ENCODE measurements at places on chromosomes 1 and 21.

GRCh38 chr1:14390816-14391215, 207.7 kb upstream of the KAZN start:
- DNase-seq = no peak

DNA sequence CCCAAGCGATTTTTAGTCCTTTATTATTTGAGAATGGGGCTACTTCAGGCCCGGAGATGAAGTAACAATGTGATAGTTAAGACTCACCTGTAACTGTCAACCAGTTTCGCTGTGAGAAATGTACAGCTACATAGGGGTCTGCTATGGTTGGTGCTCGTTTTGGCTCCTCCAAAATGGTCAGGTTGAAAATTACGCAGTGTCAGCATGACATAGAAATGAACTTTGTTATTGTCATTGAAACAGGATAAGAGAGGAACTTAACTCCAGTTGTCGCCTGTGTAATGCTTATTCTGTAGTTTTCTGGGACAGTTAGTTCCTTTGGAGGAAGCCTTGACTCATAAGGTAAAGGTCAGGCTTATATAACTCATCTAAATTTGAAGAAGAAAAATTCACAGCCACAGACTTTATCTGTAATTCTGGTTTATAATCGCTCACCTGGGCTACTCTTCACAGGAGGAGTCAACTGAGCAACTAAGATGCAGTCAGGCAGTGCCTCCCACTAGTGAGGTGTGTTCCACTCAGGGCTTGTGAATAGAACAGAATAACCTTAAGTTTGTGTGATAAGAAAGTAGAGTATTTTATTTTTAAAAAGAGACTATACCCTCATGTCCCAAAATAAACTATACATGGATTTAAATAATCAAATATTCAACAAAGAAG, 130.9 kb downstream of the CD247 start:
- no peak for DNase-seq

DNA sequence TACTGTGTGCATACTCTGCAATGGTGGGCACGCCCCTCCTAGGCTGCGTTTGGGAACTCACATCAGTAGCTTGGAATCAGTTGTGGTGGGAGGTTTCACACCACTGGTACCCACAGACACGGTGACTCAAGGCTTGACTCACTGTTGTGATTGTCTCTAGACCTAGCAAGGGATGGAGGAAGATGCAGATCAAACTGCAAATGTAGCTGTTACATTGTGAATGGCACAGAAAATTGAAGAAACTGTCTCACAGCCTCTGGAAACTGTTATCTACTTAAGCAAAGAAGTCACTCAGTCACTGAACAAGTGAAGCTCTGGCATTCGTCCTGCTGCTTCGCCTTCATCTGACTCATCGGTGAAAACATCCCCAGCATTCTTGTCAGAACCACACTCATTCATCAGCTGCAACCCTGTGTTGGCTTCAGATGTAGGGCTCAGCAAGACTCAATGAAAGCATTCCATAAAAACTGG, 59.5 kb downstream of the POFUT2 start:
- no peak for DNase-seq

- DNase-seq = no peak
Observed at GRCh38 chr1:36279789-36280296, 26.3 kb upstream of the SH3D21 start.

- DNase-seq = no peak
Observed at GRCh38 chr1:47791879-47792608, 205.1 kb downstream of the TRABD2B start.

- no peak for DNase-seq
Observed at GRCh38 chr1:26887125-26887524, 3.0 kb downstream of the GPN2 start.

Measured in D721Med (cell line).